GM19239 (cell line): ENCODE measurements at places on chromosomes 7 and 10.

DNA sequence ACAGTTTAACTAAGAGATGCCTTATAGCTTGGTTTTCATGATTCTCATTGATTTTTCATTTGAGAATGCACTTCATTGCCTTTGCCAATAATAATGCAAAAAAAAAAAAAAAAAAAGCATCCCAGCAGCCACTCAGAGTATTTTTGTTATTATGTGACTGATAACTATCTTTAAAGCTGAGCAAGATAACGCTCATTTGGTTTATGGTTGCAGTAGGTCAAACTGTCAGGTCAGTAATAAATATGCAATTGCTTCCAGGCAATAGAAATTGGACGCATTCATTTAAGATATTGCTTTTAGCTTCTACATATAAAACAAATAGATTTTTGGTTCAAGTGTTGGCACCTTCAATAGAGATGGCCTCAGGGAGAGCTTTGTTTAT is 215.1 kb downstream of the PRPF18 start:
- DNase-seq, result no peak

- DNase-seq, result no peak
Observed at GRCh38 chr10:24958721-24959381, 6.4 kb upstream of the PRTFDC1 start.

- no peak for DNase-seq
Observed at GRCh38 chr7:95700917-95701316, 71.4 kb upstream of the DYNC1I1 start.

GRCh38 chr10:82245157-82245556 is 370.2 kb downstream of the NRG3 start:
- DNase-seq, result no peak

- DNase-seq, result peak; percentile 16
Observed at GRCh38 chr10:63421591-63421990, 44.2 kb downstream of the JMJD1C start.

- DNase-seq, result no peak
Observed at GRCh38 chr7:137937202-137937560, 64.7 kb downstream of the CREB3L2 start.

DNA sequence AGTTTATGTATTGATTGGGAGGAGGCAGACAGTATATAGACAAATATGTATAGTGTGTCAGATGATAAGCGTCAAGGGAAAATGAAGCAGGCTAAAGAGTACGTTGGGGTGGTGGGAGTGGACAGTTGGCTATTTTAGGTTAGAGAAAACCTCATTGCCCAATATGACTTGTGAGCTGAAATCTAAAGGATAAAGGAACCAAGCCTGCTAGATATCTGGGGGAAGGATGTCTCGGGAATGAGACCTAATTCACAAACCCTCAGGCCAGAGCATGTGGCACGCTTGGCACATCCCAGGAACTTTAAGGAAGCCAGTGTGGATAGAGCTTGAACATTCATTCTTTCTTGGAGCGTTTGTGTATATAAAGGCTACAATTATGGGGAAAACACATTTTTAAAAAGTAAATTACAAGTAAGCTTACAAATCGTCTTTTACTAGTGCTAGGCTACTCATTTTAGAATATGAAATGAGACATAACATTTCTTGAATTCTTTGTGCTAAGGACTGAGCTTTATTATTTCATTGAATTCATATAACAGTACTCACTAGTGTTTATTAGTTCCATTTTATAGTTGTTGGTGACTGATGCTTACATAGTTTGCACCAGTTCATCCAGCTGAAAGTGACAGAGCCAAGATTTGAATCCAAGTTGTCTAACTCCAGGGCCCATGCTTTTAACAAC is 9.7 kb downstream of the FHIP2A start:
- no peak for DNase-seq

- DNase-seq, result no peak
Observed at GRCh38 chr7:101164071-101164840, 1.1 kb downstream of the VGF start.

DNA sequence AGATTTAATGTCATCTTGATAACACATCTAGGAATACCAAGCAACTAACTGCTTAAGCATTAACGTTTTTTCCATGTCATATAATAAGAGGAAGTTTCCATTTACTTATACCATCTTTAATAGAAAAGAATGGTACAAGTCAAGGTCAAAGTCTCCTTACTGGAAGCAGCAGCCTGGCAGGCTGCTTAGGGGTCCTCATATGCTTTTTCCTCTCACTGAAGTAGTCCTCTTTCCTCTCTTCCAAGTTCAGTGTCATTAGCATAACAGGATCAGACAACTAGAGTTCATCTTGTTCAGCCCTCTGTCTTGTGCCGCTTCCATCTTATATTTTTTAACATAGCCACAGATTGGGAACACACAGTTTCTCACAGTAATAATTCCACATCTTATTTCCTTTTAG is 405.7 kb downstream of the GFRA1 start:
- no peak for DNase-seq

GRCh38 chr7:3238525-3239210 is 62.4 kb upstream of the SDK1 start:
- no peak for DNase-seq

- DNase-seq, result no peak
Observed at GRCh38 chr7:82406937-82407336, 36.6 kb downstream of the CACNA2D1 start.

DNA sequence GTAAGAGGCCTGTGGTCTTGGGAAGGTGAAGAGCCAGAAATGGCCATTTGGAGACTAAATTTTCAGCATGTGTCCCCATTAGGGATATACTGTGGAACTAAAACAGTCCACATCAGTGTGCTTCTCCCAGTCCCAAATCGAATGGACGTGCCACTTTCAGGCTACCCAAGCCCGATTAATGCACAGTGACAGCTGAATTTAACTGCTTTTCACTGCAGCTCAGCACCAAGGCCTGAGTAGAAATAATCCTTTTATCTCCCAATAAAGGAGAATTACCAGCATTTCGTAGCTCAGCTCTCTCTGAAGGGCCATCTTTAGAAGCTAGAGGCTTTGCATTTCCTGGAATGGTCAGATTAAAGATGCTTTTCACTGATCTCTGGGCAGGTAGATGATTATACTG is 183.3 kb downstream of the NPSR1 start:
- no peak for DNase-seq

GRCh38 chr10:54131833-54132232 is 669.2 kb downstream of the PCDH15 start:
- no peak for DNase-seq

- DNase-seq, result no peak
Observed at GRCh38 chr7:81482600-81483186, 287.2 kb downstream of the HGF start.

DNA sequence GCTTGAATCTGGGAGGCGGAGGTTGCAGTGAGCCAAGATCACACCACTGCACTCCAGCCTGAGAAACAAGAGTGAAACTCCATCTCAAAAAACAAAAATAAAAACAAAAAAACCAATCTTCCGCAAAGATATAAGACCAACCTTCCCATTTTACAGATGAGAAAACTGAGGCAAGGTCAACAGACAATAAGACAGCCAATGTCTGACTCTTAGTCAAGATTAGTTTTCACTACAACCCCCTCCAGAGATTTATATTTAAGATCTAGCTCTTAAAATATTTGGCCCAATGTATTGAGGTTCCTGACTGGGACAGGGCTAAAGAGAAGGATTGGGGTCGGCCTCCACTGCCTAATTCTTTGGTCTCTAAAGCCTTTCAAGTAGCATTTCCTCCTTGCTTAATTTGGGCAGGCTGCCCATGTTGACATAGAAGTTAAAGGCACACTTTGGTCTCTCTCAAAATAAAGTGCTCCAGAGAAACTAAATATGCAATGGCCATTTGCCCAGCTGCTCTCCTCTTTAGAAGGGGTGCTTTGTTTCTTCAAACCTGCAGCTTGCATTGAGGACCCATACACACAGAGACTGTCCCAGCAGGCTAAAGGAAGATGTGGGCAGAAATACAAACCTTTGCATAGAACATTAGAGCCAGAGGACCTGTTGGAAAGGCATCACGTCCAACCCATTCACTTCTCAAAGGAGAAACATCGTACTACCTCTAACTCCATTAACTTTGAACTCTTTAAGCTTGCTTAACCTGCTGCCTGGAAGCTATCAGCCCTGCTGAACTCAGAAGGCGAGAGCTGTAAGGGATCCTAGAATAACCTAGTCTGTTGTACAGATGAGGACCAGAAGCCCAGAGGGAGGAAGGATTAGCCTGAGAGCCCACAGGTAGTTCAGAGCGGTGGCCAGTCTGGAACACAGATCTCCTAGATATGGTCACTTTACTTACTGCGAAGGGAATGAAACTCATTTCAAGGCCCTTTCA is 3.9 kb downstream of the TECTB start:
- no peak for DNase-seq

DNA sequence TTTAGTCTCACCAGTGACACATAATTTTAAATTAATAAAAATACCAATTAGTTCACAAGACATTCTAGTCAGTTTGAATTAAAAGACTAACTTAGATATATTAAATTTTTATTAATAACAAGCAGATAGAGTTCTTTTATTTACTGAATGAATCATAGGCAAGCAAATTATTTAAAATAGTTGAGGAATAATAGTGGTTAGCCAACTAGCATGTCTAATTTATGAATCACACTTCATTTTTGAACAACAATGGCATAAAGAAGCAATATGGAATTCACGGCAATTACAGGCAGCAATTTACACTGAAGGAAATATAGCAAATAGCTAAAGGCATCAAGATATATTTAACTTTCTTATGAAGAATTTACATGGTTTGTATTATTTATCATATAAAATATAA is 187.0 kb upstream of the SLC26A5 start:
- no peak for DNase-seq

DNA sequence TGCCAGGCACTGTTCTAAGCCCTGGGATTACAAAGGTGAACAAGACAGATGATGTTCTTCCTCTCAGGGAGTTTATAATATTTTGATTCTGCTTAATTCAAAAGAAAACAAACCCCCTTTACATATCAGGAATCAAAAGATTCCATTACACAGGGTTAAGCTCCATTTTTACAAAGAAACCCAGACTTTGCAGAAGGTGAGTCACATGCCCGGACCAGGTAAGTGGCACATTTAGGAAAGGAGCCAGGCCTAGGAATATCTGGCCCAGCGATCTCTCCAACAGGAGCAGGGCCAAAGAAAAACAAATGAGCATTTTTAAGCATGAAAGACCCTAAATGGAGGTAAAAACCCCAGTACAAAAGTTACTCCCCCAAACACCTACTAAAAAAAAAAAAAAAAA is 1.1 kb downstream of the STN1 start:
- no peak for DNase-seq

DNA sequence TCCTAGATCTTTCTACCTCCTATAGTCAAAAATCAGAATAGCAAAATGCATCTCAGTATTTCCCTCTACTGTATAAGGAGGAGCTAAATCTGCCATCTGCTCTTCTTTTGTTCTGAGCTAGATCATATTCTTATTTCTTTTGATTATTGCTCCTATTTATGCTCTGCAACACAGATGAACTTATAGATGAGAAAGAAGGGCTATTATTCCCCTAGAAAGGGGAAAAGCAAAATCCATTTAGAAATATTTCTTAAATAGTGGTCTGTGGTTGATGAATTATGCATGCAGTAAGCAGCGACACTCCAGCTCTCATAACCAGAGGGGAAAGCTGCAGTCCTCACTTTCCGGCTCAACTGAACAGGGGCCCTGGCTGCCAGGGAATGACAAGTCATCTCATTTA is 207.3 kb upstream of the SORCS1 start:
- no peak for DNase-seq

- DNase-seq, result no peak
Observed at GRCh38 chr10:73634421-73634820, 6.9 kb downstream of the MYOZ1 start.

GRCh38 chr7:47153576-47153975 is 428.3 kb downstream of the TNS3 start:
- DNase-seq, result no peak

DNA sequence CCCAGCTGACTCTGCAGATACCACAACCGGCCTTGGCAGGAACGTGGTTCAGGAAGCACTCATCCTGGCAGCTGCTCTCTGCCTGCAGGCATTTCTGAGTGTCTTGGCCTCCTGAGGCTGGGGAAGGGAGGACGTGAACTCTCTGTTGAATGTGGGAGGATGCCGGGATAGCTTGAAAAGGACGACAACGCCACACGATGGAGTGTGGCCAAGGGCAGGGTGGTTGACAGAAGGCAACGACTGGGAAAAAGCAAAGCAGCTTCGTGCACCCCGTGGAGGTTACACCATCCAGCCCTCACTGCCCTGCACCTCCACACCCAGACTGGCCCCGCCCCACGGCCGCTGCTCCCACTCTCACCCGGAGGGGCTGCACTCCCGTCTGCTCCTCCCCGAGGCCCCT is 466.1 kb upstream of the FOXK1 start:
- DNase-seq, result no peak

DNA sequence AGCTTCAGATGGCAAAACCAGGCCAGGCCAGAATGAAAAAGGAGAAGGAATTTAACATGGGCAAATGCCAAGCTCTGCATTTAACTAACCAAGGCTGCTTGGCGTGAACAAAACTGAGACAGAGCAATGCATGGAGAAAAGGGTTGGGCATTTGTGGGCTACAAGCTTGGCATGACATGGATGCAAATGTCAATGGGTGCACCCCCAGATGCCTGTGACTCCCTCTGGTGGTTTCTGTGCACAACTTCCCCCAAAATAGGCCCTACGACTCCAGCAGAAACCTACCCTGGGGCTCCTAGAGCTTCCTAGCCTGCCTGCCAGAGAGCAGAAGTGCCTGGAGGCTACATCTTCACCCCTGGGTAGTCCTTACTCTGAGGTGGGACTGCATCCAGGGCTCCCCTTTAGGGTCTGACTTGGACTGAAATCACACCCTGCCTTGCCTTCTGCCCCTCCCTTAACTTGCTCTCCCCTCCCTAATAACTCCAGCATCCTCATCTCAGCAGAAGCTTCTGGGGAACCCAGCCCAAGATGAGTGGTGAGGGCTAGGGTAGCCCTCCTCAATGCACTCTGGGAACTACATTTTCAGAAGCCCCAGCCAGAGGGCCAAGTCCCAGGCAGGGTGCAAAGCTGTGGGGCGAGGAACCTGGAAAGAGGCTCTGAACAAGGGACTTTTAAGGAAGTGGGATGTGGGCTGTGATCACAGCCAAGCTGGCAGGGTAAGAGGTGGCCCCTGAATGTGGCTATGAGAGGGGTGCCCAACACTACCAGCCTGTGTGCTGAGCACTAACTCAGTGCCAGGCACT is 11.3 kb downstream of the GPRIN2 start:
- DNase-seq, result no peak

- no peak for DNase-seq
Observed at GRCh38 chr10:32293581-32293980, 53.4 kb downstream of the EPC1 start.

GRCh38 chr7:95481271-95482165 is 4.2 kb upstream of the ASB4 start:
- DNase-seq, result no peak

GRCh38 chr10:57260175-57260574 is 899.1 kb upstream of the ZWINT start:
- DNase-seq, result no peak

DNA sequence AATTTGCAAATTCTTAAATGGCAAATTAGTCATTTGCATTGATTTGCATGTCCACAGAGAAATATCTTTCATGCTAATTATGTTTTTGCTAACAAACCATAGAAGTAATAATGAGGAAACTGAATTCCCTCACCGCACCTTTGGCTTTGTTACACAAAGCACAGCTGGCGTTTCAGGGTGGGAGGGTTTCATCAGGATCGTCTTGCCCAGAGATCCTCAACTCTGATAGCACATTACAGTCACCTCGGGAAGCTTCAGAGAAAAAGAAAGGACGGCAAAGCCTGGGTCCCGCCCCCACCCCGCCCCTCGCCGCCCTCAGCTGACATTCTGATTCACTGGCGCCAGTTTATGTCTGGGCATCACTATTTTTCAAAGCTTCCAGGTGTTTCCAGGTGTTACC is 119.4 kb downstream of the PTPRN2 start:
- DNase-seq, result no peak
